Activated CD4-positive, alpha-beta T cell treated with anti-CD3 and anti-CD28 coated beads, Interleukin-2, amount 50 U/mL, for 1 hour (primary cell): ENCODE measurements at places on chromosomes 4 and X.

DNA sequence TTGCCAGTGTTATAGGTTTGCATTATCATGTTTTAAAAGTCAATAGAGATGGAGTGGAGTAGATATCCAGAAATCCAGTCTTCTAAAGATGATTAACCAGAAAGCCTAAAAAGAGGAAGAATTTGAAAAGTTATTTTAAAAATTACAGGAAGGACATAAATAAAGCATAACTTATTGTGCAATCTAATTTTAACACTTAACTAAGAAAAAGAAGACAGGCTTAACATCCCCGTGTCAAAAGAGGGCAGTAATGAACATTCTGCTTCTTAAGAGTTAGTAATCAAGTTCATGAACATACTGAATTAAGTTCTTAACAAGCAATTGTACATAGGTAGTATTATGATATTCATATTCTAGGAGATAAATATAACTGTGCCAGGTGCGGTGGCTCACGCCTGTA is 39.3 kb downstream of the ELF2 start:
- DNase-seq, result no peak

DNA sequence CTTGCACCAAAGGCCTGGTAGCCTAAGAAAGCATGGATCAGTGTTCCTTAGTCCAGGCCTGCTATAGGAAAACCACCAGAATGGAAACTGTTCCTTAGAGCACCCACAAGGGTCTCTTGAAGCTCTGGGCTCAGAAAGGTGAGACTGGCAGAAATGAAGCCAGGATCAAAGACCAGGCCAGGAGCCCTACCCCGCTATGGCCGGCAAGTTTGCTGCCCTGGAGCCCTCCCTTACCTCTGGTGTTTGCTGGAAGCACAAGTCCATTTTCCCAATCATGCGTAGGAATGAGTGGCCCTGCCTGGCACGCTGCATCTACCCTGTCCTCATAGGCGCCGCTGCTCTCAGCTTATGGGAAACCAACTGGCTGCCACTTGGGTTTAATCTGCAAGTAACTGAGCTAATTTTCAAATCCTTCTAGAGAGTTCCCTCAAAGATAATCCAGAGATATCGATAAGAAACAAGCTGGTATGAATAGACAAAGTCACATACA is 37.4 kb downstream of the BCOR start:
- no peak for DNase-seq

- DNase-seq, result peak; percentile 6
These were observed 161.7 kb downstream of the BTC start for GRCh38 chr4:74632634-74633033.

DNA sequence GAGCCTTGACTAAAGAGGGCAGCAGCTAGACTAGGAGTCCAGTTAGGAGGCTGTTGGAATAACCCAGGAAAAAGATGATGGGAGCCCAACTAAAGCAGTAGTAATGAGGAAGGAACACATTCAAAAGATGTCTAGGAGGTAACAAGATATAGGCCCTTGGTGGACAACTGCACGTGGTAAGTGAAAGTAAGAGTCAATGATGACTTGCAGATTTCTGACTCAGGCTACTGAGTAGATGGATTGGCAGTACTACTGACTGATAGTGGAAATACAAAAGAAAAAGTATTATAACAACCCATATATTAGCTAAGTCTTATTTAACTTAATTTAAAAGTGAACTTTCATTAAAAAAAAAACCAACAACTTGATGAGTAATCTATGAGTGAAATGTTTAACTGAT is 74.0 kb downstream of the PAK3 start:
- no peak for DNase-seq

- DNase-seq, result no peak
These were observed 60.7 kb upstream of the HELT start for GRCh38 chr4:184957446-184958115.

GRCh38 chrX:45591650-45592049 is 391.0 kb upstream of the DIPK2B start:
- no peak for DNase-seq

- no peak for DNase-seq
These were observed 326.4 kb downstream of the PPP3CA start for GRCh38 chr4:101020956-101021355.

DNA sequence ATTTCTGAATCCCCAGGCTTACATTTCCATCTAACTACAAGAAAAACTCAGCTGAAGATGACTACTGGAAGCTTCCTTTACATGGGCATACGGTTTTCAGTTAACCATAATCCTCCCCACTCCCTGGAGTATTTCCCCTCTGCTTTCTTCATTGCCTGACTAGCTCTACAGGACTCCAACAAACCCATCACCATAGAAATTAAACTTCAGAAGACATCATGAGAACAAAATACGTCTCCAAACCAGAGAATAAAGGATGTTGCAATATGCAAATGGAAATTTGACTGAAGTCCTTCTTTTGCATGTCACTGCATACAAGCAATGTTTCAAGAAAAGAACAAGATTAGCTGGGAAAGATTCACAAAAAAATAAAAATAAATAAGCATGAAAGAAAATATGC is 170.2 kb upstream of the PCDH18 start:
- DNase-seq, result no peak

DNA sequence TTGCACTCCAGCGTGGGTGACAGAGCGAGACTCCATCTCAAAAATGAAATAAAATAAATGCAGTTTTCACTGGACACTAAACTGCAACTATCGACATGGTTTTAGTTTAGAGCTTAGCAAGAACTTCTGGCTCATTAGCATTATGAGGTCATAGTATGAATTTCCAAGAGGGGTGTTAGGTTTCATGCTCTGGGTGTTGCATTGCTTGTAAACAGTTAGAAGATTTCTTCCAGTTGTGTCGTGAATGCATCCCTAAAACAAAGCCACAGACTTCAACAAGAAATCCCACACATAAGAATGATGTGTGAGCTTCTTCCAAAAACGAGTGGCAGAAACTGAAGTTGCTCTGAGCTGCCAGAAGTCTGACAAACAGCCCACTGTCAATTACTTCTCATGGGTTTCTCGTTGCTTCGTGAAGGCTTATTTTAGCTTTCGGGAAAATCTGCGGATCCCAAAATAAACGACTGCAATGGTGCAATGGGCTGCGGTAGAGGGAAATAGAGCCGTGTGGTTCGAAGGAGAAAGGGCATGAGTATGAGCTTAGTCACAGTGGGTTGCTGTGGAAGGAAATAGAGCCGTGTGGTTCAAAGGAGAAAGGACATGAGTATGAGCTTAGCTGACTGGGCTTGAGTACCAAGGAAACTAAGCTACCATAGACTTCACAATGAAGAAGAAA is 354.9 kb downstream of the DHRSX start:
- no peak for DNase-seq

GRCh38 chr4:86718152-86718551 is 124.0 kb downstream of the PTPN13 start:
- DNase-seq, result no peak

DNA sequence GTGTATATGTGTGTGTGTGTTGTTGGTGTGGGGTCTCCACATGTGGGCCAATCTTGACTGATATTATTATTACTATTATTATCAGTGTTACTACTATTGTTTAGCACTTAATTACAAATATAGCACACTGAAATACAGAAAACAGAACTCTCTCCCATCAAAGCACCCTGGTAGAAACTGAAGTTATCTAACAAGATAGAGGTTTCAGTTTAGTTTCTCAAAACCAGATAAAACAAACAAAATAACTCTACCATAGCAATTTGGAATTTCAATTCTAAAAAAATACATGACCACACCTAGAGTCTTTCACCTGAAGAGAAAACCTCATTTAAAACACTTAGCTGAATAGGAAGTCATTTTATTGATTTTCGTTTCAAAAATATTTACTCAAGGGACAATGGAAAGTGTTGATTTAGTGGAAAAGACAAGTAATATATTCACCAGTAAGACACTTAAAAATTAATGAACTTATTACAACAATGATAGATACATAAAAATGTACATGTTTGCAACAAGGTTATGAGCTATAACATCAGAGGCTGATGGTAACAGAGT is 252.3 kb downstream of the PDHA2 start:
- no peak for DNase-seq

DNA sequence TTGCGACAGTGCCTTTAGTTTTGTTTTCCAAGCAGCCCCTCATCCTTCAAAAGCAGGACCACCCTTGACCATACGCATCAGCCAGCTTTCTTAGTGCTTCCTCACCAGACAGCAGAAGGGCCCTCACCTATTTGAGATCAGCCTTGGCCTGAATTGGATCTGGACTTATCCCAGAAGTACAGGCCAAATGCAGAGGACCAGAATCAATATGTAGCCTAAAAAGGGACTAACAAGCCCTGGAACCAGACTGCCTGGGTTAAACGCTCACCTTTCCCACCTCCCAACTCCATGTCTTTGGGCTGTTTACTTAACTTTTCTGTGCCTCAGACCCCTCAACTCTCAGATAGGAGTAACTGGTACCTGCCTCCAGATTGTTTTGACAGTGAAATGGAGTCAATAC is 77.7 kb upstream of the ATP6AP2 start:
- no peak for DNase-seq

DNA sequence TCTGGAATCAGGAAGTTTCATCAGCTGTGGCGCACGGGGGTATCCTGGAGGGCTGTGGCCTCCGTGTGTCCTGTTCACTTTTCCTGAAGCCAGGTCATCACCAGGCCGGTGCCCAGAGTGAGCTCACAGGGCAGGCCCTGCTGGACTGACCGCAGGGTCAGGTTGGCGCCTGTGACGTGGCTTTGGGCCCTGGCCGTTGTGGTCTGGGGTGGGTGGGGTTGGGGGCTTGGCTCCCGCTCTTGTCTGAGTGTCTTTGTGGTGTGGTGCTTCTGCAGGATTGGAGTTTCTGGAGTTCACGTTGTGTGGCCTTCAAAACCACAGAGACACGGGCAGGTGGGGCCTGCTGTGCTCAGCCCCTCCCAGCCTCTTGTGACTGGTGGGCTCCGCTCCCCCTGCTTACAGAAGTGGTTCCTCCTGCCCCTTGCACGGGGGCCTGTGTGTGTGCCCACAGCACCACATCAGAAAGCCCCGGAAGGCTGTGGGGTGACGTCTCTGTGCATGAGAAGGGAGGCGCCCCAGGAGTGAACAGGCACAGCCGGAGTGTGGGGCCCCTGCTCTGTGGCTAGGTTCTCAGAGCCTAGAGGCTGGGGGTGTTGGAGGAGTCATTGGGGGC is 9.5 kb downstream of the RGS12 start:
- DNase-seq, result peak; percentile 79

- no peak for DNase-seq
These were observed 35.3 kb downstream of the FAM13A start for GRCh38 chr4:89021684-89022083.

- no peak for DNase-seq
These were observed 49.4 kb upstream of the CHRNA9 start for GRCh38 chr4:40285692-40286091.

- DNase-seq, result peak; percentile 34
These were observed 21.2 kb downstream of the HERC3 start for GRCh38 chr4:88613417-88613875.

DNA sequence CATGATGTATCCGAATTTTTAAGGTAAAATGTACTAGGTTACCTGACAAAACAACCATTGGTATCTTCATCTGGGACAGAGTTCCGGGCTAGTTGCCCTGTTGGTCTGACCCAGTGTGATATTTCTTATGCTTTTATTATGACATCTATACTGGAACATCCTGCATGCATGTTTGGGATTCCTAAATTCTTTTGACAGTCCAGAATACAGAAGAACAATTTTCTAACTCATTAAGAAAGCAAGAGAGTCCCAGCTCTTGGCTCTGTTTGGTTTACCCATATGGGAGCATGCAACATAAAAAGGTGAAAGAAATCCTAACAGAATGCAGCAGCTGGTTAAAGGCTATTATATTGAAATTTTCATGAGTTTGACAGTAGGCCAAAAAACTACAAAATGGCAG is 247.7 kb upstream of the FTHL17 start:
- DNase-seq, result no peak

- no peak for DNase-seq
These were observed 192.5 kb downstream of the ASMT start for GRCh38 chrX:1807301-1807731.

GRCh38 chrX:34350561-34351335 is 218.6 kb upstream of the FAM47A start:
- DNase-seq, result no peak

DNA sequence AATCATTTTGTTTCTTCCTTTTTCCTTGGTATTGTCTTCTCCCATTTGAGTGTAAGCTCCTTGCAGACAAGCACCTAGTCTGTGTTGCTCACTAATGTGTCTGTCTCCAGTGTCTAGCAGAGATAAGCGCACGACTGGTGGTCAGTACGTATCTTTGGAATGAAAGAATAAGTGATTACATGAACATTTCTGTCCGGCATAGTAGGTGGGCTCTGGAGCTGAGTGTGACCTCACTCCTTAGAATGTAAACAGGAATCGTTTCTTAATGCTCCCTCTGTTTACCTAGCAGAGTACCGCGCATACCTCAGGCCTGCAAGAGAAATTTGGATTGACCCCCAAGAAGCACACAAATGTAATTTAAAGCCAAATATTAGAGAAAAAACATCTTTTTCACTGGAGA is 235.4 kb downstream of the MAML3 start:
- DNase-seq, result no peak

DNA sequence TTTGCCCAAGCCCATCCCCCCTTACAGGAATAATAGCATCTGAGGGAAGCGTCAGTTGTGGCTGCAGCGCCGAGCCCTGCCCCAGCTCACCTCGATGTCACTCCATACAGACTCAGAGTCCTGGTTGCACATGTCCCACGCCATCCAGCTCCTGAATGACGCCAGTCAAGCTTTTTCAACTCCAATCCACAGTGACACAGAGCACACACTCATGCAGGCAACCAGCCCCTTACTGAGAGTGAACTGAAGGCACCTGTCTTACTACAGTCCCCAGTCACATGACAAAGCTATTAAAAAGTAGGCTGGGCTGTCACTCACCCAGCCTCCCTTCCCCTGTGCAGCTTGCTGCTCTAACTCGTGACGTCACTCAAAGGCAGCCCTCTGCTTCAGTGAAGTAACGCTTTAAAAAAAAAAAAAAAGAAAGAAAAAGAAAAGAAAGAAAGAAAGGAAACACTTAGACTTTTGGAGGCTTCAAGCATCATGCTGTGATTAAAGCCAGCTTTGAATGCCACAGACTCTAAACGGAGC is at the start of gene PPARGC1A:
TSS of gene PPARGC1A (minus strand) at position 234 of the 528 bp plus-strand sequence. CDS start at position 144, 90 bp downstream.
- no peak for DNase-seq

DNA sequence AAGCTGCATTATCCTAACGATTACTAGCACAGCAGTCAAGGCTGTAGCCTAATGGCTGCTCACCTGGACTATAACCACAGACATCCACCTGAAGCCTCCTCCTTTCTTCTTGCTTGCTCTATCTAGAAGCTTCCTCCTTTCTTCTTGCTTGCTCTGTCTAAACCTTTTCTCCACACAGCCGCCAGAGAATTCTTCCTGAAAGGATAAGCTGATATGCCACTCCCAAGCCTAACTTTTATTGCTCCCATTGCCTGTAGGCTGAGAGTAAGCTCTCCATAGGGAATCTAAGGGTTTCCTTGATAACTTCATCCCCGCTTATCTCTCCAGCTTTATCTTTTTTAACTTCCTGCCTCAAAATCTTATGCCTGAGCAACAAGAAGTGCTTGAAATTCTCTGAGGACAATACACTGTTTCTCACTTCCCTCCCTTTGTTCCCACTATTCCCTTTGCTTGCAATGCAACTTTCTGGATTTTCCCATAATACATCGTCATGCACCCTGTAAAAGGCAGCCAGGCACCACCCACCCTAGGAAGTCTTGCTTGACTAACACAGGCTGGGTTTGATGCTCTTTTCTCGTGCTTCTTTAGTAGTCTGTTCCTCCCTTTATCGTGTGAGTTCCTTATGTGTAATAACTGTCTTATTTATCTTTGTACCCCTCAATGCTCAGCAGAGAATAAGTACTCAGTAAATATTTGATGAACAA is 1.4 kb upstream of the LRIT3 start:
- DNase-seq, result no peak
